ENCODE measurements at places on chromosomes 3 and 15.

GRCh38 chr3:60202052-60202726 is 1049.1 kb downstream of the FHIT start:
- no peak for DNase-seq

GRCh38 chr3:176933704-176934103 is 263.6 kb downstream of the TBL1XR1 start:
- DNase-seq, result no peak

DNA sequence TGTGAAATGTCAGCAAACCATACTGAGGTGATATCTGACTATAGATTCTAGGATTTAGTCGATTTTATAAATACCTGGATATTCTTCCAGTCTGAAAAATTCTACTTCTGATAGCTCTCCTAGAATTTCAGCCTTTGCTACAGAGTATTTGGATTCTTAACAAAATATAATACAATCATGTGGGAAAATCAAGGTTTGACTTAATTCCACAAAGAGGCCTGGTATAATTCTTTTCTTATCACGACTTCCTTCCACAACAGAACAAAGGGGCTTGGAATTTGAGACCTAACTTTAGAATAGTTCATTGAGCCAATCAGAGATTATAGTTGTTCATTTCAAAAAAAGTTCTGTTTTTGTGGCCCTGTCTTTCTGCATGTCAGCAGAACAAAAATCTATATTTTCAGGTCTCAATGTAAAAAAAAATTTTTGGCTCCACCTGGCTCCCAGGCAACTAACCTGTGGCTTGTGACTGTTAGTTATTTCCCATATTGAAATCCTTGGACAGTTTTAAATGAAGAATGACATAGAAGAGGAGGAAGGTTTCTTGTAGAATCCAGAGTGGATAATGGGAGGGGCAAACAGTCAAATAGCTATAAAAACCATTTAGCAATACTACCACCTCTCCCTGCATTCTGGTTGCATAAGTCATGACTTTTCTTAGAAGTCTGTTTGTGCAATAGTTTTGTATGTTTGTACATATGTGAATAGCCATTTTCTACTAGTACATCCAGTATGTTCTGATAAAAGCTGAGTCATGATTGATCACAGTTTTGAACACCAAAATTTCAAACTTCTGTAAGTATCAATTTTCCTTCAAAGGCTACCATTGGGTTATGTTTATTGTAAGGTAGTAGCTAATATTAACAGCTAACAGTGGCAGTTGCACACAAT is 4.0 kb downstream of the TM4SF1 start:
- DNase-seq, result no peak

GRCh38 chr15:67821784-67822440 is 3.4 kb upstream of the SKOR1 start:
- no peak for DNase-seq

GRCh38 chr15:73028831-73029451 is 23.3 kb upstream of the NEO1 start:
- no peak for DNase-seq

- no peak for DNase-seq
These were observed 572.7 kb downstream of the UNC13C start for GRCh38 chr15:54550954-54551353.

- DNase-seq, result no peak
These were observed at the start of gene CCDC50 for GRCh38 chr3:191328962-191329653. CCDC50 (plus strand) TSS chr3:191329394; CDS start chr3:191329675, 281 bp downstream.

DNA sequence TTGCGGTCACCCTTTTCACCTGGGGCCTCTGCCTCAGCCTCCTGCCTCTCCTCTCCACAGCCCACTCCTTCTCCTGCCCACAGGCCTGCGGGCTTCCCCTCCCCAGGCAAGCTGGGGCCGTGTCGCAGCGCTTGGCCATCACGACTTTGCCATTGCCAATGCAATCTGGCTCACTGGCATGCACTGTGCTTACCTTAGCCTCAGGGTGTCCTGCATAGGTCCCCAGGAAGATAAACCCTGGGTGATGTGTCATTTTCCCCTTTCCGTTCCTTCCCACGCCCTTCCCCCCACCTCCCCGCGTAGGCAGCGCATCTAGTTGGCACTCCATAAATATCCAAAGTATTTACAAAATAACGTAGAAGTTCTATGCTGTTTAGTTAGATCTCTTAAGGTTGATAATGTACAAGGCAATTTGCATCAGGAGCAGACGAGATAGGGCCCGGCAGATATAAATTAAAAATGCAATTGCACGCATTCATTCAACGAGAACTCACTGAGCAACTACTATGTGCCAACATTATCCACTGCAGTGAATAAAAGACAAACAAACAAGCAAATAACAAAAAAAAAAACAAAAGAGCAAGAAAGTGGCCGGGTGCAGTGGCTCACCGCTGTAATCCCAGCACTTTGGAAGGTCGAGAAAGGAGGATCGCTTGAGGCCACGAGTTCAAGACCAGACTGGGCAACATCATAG is 973 bp upstream of the COPG1 start:
- no peak for DNase-seq

GRCh38 chr3:163261618-163262017 is 1765.0 kb downstream of the OTOL1 start:
- DNase-seq, result no peak

DNA sequence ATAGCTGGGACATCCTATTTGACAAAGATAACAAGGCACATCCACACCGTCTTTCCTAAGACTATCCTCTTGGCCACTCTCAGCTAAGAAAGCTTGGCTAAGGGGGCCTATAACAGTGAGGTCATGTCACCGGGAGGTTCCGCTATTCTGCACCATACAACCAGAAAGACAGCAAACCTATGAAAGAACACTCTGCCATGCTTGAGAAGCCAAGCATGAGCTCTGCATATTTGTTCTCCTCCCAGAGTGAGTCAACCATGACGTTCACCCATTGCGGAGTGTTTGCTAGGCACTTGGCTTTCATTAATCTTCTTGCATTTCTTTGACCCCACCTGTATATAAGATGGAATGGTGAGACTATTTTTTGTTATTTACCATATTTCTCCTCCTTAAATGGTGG is 141.2 kb downstream of the GMNC start:
- DNase-seq, result no peak

GRCh38 chr15:50224606-50225005 is 40.9 kb downstream of the HDC start:
- no peak for DNase-seq

All from activated CD8-positive, alpha-beta memory T cell treated with anti-CD3 and anti-CD28 coated beads for 1 hour (primary cell).